ENCODE measurements at places on chromosomes 12 and 14.

DNA sequence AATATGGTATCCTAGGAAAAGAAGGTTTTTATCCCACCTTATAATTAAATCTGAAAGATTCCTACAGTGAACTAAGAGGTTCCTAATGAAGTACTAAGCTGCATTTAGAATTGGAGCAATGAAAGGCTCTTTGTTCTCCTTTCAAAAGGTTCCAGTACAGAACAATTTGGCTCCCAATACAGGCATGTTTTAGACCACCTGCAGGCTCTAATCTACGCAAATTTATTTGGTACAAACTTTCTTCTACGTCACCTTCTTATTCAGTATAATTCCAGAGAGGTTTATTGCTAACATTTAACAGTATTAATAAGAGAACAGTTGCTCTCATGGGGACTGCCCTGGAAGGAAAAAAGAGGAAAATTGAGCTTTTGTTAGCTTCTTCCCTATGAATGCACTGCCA is 37.6 kb upstream of the SLCO1C1 start:
- no peak for DNase-seq

DNA sequence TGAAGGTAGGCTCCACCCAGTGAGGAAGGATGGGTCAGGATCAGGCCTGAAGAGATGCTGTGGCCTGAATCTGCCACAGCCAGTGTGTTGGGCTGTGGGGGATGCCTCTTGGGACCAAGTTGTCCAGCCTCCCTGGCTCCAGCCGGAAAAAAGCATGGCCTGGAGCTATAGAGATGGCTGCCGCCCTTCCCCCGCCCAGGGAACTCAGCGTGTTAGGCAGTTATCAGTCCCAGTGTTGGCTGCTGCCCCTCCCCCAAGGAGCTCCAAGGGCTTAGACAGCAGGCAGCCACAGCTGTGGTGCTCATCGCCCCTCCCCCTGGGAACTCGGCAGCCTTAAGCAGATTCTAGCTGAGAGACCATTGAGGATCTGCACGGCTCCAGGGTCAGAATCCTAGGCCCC is 158.0 kb downstream of the CAPZA3 start:
- DNase-seq = peak; percentile 58

GRCh38 chr14:89249065-89249695 is 167.9 kb downstream of the FOXN3 start:
- DNase-seq = peak; percentile 85

- DNase-seq = no peak
These were observed 127.7 kb upstream of the FOXN3 start for GRCh38 chr14:89544636-89545301.

DNA sequence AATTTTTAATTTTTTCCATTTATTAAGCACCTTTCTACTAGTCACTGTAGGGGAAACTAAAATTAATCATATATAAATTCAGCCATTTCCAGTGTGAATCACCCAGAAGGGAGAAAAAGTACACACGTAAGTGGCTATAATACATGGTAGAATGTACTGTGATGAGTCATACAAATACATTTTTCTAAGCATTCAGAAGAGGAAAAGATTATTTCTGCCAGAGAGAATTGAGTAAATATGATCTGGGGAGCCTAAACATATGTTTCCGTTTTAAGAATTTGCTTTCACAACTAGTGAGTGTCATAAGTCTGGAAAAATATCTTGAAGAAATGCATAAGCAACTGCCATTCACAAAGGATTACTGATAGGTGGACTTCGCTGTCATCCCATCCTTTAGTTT is 102.8 kb downstream of the TGFB3 start:
- no peak for DNase-seq
